Putamen (tissue), 1 donor: ENCODE measurements at places on chromosomes 12 and 14.
A peak's percentile ranks its signal among the peaks of the same experiment; 100 is the strongest.

GRCh38 chr14:50001999-50002925 lies 109.4 kb downstream of the ARF6 start:
- no peak for DNase-seq

DNA sequence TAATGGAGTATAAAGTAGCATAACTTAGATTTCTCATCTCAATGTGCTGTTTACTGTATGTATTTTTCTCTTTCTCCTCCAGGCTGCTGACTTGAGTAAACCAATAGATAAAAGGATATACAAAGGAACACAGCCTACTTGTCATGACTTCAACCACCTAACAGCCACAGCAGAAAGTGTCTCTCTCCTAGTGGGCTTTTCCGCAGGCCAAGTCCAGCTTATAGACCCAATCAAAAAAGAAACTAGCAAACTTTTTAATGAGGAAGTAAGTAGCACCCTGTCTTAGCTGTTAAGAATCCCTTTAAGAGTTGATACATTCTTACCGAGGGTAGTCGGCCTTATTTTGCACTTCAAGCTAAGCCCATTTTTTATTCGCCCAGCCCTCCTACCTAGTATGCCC lies 55.2 kb downstream of the WDR20 start:
- DNase-seq: no peak

DNA sequence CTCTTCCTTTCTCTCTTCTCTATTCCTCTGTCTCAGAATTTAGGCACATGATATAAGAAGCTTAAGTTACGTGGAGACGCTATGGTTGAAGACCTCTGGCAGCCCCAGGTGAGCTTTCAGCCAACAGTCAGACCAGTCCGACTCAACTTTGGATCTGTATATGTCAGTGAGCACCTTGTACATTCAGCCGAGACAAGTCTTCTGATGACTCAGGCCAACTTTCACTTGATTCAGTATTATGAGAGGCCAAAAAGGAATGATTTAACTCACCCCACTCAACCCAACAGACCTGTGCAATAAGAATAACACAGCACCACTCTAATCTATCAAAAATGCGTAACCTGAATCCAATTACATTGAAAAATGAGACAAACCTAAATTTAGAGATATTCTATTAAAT lies 47.5 kb upstream of the FOXG1 start:
- DNase-seq: no peak

DNA sequence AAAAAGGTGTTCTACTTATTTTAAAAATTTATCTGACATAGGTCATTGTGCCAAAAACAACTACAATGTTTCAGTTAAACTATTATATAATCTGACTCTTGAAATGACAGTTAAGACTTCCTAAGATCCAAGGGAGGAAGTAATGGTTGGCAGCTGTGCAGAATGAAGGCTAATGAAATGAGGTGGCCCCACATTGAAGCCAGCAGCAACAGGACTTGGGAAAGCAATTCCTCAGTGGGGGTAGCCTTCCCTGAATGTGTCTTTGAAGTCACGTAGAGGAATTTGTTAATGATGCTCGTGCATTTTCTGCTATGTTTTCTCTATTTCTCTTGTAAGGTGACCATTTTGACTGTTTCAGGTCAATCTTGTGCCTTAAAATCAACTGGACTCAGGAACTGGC lies 162.4 kb upstream of the DAAM1 start:
- DNase-seq: no peak

GRCh38 chr12:20777420-20777819 lies 33.1 kb upstream of the SLCO1B3 start:
- no peak for DNase-seq

- DNase-seq: no peak
These were observed 8.2 kb downstream of the SIX1 start for GRCh38 chr14:60640859-60641741.

GRCh38 chr12:122265886-122266229 lies 436 bp downstream of the VPS33A start:
- peak; percentile 24 for DNase-seq

DNA sequence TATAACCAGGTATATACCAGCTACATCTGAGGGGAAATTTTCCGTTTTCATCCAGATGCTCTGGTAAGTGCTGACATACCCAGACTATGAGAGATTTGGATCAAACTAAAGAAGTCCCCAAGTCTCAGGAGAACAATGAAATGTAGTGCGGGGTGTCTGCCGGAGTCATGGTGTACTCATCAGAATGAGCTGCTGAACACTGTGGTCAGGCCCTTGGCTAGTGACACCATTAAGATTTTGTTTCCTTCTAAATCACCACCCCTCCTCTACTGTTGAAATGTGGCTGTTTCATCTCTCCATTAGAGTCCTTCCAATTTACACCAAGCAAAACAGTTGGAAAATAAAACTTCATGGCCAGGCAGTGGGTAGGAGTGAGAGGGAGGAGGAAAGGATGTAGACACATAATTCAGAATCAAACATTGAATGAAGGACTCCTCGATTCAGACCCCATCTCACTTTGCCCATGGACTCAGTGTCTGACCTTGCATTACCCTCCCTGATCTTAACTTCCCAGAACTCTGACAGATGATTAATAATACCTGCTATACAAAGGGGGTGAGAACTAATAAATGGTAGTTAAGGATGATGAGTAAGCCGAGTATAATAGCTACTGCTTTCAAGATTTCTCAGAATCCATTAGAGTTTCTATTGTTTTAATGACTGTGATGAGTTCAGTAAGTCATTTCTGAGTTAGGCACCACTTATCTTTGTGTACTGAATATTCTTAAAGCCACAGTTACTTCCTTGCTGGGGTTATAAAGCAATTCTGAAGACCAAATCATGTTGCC lies 127.4 kb downstream of the CRADD start:
- DNase-seq: no peak

- DNase-seq: no peak
These were observed 2.9 kb upstream of the MMP17 start for GRCh38 chr12:131825146-131825892.

GRCh38 chr12:129215556-129215955 lies 362.3 kb downstream of the GLT1D1 start:
- no peak for DNase-seq

- DNase-seq: no peak
These were observed 265.7 kb downstream of the AEBP2 start for GRCh38 chr12:19704966-19705365.

- no peak for DNase-seq
These were observed 14.4 kb upstream of the GPR68 start for GRCh38 chr14:91258876-91259275.

DNA sequence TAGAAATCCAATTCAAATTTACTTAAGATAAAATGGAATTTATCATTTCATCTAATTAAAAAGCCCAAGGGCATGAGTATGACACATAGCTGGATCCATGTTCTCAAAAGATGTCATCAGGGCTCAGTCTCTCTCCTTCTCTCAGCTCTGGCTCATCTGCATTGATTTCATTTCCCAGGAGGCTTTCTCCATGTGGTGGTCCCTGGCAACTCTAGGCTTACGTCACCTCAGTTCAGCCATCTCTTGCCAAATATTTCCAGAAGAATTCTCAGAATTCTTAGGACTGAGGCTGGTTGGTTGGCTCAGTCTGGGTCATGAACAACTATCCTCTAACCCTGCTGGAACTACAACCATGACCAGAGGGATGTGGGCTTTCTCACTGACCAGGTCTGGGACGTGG lies 65.3 kb downstream of the FOS start:
- no peak for DNase-seq

DNA sequence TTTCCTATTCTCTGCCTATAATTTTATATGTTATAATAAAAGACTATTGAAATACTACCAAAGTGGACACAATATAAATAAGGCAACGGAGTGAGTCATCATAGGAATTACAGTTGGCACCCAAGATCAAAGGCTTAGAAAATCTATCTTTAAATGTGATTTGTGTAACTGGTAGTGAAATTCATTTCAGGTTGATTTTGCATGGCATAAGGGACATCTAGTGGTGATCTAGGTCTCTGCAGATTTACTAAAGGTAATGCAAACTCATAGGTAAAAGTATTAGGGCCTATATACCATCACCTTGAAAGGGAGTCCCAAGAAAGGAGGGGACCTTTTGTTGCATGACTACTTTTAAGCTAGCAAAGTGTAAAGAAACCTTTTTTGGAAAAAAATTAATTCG lies 527.2 kb downstream of the NRXN3 start:
- no peak for DNase-seq

DNA sequence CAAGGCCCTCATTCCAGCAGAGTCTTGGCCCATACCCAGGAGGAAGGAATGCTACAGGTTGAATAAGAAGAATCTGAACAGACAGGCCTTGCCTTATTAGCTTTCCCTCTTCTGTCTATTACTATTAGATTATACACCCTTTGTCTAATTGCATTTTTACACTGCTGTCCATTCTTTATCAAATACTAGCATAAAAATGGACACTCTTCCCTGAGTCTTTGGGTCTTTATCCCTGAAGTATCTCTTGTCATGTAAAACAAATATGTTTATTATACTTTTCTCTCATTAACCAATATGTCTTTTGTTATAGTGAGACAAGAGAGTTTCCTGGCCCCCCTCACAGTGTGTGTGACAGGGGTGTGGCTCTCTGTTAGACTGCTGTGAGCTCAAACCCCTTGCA lies 897.4 kb upstream of the SEL1L start:
- DNase-seq: no peak

DNA sequence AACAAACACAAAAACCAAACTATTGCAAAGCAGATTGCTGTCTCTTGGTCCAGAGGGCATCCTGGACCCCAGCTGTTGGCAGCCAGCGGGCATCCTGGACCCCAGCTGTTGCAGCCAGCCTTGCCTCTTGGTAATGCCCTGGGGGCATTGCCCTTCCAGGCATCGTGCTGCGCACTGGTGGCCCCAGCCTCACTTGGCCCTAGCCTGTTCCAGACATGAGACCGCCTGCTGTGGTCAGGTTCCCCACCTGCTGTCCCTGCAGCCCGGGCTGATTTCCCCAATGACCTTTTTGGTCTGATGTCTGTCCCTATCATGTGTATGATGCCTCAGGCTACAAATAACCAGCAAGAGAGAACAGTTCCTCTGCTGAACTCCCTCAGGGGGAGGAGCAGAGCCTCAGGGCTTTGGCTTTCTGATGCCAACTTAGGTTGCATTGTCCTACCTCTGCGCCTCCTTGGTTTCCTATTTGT lies 20.8 kb downstream of the MLXIP start:
- no peak for DNase-seq

DNA sequence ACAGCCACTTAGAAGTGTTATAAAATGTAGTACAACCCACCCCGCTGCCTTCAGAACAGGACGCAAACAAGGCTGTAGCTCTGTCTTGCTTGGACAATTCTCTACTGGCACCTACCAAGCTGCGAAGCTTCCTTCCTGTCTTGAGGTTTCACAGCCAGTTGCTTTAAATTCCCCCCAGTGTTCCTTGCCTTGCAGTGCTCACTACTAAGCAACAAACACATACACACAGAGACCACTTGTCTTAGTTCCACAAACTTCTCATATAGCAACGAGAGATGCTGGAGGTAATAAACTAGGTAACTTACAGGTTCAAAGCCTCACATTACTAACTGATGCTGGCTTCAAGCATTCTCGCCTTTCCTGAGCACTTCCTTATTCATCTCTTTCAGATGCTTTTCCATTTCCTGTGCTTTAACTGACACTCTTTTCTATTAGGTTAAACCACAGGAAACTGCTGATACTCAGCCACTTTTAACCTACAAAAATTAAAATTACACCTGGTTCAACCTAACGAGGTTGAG lies 91.5 kb upstream of the PTGDR start:
- DNase-seq: no peak

GRCh38 chr14:85093631-85094330 lies 436.2 kb upstream of the FLRT2 start:
- no peak for DNase-seq

DNA sequence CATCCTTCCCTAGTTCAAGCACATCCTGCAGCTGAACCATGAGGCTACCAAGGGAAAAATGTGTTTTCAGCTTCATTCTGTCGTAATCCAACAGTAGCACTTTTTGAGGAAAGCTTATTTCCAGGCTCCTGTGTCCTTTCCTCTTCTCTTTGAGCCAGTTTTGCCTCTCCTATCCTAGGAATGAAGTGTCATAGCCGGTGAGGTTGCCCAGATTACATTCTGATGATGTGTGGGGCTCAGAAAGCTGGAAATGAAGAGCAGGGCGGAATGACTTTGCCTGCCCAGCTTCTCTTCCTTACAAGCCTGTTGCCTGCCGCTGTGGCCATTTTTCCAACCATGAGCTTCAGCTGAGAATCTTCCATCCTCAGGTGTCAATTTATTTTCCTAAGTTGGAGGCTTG lies 381.8 kb downstream of the NUAK1 start:
- no peak for DNase-seq

GRCh38 chr14:73295198-73295796 lies 58.0 kb downstream of the PAPLN start:
- DNase-seq: no peak
